NCI-H1092 (cell line): ENCODE measurements at places on chromosomes 6 and 20.

DNA sequence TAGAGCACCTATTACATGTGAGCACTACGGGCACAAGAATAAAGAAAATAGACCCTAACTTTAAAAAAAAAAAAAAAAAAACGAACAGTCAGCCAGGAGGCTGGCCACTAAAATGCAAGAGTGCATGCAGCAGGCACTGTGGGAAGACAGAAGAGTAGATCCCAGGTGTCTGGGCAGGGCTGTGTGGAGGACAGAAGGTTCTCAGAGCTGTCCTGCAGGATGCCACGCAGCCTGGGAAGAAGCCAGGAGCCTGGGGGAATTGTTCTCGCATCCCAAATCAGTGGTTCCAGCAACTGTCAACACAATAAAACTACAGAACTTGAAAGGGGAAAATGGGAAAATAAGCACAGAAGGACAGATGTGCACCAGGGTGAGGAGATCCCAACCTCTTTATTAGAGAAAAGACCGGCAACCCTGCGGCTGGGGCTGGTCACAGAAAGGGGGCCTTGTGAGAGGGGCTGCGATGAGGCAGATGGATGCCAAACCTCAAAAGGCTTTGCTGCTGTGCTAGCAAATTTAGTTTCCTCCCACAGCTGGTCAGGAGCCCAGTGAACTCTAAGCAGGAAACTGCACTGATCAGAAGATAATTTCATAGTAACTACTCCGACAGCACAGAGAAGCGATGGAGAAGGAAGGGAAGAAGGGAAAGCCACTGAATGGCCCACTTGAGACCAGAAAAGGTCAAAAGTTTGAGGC is 30.9 kb downstream of the MAP3K5 start:
- DNase-seq, result no peak

DNA sequence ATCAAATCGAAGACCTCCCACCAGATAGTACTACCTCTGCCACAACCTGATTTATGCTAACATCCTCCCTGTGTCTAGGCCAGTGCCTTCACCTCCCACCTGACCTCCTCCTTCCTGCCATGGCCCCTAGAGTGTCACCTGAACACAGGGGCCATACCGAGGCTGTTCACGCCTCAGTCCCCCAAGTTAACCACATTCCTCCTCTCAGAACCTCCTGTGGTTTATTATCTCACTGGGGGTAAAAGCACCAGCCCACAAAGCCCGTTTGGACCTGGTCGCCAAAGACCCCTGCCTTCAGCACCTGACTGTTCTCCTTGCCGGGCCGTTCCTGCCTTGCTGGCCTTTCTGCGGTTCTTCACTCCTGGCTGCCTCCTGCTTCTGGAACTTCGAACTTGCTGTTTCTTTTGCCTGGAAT is 13.7 kb downstream of the MAS1 start:
- DNase-seq, result no peak

- DNase-seq, result no peak
Measured at GRCh38 chr6:20943922-20944321, 409.7 kb downstream of the CDKAL1 start.

- no peak for DNase-seq
Measured at GRCh38 chr6:45574885-45575284, 197.2 kb upstream of the SUPT3H start.

- no peak for DNase-seq
Measured at GRCh38 chr6:39104528-39104927, 10.5 kb downstream of the SAYSD1 start.

GRCh38 chr6:106746652-106747051 is 117.3 kb downstream of the QRSL1 start:
- no peak for DNase-seq

DNA sequence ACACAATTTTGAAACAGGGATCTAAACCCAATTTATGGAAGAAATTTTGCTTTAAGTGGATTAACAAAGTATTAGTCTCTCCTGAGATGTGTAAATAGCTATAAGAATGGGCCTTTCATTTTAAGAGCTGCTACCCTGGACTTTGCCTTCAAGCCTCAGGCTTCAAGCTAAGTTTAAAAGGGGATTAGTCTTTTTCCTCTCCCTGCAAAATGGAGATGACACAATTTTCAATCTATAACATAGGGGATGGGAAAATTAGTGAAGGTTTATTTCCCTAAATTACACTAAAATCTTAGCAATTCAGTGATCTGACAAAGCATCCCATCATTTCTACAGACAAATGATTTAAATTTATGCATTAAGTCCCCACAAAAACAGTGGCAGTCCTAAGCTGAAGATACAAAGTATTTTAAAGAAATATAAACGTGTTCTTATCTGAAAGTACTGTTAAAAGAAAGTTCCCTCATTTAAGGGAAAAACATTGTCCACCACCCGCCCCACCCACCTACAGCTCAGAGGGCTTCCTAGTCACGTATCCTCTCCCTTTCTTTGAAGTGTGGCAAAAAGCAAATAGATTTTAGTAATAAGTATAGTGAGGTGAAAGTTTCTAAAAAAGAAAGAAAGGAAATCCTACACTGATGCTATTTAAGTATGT is 14.5 kb downstream of the ARHGAP18 start:
- no peak for DNase-seq

DNA sequence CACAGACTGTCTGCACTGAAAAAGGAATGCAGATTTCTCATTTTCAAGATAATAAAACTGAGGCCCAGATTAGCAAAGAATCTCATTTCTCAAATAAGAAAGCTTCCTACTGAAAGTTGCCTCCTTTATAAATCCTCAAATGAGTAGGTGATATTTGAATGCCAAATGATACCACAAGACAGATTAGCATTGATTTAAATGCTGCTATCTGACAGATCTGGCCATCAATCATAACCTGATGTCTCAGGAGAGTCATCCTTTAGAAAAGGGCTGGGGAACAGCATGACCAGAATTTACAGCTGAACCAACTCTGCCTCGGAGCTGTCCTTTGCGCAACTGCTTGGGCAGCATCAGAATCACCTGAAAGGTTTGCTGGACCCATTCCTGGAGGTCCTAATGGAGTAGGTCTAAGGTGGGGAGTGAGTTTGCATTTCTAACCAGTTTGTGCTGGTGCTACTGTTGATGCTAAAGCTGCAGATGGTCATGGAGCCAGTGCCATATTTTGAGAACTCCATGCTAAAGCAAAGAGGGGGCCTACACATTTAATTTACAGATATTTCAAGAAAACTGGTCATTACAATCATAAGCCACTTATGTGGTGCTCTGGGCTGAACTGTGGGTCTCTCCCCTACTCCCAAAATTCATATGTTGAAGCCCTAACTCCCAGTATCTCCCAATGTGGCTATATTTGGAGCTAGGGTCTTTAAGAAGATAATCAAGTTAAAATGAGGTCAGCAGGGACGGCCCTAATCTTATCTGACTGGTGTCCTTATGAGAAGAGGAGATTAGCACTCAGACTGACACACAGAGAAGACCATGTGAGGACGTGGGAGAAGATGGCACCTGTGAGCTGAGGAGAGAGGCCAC is 295.5 kb upstream of the JARID2 start:
- DNase-seq, result no peak

- peak; percentile 26 for DNase-seq
Measured at GRCh38 chr20:23995905-23996666, 7.5 kb upstream of the GGTLC1 start.

DNA sequence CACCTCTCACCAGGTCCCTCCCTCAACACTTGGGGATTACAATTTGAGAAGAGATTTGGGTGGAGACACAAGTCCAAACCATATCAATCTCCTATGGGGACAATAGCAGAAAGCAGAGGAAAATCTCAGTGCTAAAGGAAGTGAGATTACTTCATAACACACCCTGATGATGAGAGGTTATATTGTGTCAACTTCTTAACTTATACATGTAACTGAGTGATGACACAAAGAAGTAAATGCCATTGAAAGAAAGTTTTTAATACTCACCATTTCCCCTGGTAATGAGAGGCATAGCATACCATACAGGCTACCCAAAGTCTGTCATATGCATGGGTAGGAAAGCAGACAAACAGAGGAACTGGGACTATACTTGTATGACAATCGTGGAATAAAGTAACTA is 137.2 kb downstream of the MMUT start:
- no peak for DNase-seq

DNA sequence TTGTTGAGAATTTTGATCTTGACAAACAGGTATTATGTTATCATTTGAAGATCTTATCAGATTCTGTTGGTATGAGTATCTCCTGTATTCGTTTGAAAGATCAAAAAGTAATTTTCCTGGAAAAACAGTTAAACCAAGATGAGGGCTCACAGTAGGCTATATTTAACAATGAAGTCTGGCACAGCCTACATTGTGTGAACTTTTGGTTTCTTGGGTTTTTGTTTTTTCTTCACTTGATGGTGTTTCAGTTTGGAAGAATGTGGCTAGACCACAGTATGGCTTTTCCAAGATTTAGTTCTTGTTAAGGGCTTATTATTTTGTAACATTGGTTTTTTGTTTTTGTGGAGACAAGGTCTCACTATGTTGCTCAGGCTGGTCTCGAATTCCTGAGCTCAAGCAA is 306.4 kb downstream of the CDKAL1 start:
- no peak for DNase-seq

- DNase-seq, result no peak
Measured at GRCh38 chr20:53215166-53215565, 243.0 kb downstream of the TSHZ2 start.

DNA sequence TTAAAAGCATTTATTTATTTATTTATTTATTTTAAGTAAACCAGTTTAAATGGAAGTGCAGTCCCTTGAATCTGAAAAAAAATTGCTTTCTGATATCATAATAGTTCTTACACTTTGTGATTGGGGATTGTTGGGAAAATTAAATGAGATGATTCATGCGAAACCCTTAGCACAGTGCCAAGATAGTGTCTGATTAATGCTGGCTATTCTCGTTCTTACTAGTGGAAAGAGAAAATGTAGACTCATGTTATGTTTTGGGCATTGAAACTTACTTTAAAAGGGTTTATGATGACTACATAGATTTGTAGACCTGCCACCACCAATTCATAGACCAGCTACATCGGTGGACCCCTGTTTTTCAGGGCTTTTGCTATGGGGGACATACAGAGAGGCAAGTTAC is 229.2 kb upstream of the ZFP64 start:
- no peak for DNase-seq

- no peak for DNase-seq
Measured at GRCh38 chr6:33786736-33787135, 2.2 kb downstream of the LEMD2 start.

GRCh38 chr6:43868467-43868866 is 98.5 kb downstream of the VEGFA start:
- no peak for DNase-seq

DNA sequence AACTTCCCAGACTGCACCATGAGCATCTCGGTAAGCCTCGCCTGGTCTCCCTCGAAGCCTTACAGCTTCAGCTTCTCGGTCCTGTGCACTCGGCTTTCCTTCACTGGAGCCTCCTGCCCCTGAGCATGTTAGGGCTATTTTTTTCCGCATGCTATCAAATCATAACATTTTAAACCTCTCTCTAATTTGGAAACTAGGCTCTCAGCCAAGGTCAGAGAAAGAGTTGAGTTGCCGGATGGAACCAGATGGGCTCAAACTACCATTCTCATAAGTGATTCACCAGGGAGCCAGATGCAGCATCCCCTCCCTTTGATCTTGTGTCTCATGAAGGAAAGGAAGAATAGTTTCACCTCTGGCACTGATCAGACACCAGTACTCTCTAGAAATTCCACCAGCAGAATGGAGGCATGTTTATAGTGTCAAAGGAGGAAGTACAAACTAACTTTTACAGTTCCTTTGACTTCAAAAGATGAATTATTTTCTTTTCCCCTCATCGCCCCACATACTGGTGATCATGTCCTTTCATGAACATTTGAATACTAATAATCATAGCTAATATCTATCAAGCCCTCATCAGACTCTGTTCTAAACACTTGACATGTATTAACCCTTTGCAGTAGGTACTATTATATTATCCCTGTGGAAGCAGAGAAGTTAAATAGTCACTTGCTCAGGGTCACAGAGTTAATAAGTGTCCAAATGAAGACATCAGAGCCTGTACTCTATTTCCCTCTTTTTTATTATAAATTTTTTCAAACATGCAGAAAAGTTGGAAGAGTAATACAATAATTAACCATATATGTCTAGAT is 46.7 kb downstream of the MAP1LC3A start:
- DNase-seq, result no peak

DNA sequence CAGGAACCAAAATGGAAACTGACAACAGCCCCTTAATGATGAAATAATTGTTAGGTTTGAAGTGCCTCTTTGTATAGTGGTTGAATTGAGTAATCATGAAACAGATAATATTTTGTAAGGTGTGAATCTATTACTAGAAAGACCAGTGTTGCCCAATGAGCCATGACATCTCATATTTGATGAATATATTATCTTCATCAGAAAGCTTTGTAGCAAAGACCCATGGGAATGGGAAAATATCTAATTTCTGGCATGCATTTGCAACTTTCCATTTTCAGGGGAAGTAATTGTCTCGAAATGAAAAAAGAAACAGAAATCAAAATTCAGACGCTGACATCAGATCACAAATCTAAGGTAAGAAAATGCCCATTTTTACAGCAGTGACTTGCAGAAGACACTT is 57.3 kb upstream of the LAMP5 start:
- no peak for DNase-seq

DNA sequence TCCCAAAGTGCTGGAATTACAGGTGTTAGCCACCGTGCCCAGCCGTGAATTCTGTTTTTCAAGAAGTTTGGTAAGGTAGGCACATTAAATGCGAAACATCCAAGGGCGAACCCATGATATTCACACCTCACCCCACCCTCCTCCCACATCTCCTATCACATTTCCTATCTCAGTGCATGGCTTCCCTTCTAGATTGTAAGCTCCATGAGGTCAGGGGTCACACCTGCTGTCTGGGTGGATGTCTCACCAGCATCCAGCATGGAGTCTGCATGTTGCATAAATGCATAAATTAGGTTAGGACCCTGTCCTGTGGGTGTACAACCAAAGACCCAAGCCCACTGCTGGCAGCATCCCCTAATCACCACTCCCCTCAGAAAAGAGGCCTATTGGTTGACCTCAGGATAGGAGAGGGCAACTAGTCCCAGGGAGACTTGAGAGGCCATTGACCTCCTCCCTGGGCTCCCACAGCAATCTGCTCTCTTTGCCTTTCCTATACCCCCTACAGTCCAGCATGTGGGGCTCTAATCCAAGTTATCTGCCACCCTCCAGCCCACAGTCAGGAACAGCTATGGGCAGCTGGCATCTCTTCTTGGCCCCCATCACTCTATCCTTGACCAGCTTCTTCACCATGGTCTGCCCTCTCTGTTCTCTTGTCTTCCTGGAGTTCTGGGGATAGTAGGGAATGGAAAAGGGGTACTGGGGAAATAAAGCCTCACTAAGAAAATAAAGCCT is 4.2 kb downstream of the PRRT1 start:
- DNase-seq, result no peak

DNA sequence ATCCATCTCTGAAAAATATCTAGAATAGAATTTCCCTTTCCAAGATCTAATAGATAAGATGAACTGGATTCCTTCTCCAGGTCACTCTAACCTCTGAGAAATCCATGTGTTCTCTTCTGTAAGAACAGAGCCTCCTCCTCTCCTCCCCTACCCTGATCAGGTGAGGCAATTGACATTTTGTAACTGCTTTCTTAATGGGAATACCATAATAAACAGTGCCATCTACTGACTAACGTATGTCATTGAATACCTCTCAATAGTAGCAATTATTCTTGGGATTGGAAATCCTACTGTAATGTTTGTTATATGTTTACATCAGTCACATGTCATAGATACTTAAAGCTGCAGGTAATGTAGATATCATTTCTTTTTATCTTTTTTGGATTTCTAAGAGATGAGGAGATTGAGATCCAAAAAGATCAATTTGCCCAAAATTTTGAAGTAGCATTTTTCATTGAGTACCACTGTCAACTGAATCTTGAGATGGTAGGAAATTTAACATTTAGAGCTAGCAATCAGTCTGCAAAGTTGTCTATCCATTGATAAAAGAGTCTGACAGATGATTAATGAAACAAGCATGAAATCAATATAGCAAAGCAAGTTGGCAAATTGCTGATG is 365.8 kb upstream of the HSF2 start:
- DNase-seq, result peak; percentile 1
